Suppressor macrophage treated with lipopolysaccharide for 4 hours (primary cell): ENCODE measurements at places on chromosomes 1 and 21.
A peak's percentile ranks its signal among the peaks of the same experiment; 100 is the strongest.

GRCh38 chr1:192797891-192798290 lies 10.9 kb upstream of the RGS2 start:
- peak; percentile 40 for DNase-seq

DNA sequence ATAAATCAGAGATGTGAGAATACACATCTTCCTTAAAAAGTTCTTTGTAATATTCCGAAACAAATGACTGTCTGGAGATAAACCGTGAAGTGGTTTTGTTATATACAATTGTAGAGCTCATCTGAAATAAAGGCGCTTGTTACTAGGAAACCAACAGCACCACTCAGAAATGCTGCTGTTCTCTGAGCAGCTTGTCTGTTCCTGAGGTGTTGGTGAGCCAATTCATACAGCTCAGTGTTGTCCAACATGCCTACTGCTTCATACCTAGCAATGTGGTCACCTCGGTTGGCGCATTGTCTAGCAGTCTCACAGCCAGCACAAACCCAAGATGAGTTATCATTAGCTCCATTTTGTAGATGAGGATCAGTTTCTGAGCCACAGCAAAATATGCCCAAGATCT lies 44.4 kb downstream of the GFI1 start:
- no peak for DNase-seq

- no peak for DNase-seq
These were observed 17.3 kb downstream of the LTN1 start for GRCh38 chr21:28975397-28975796.

DNA sequence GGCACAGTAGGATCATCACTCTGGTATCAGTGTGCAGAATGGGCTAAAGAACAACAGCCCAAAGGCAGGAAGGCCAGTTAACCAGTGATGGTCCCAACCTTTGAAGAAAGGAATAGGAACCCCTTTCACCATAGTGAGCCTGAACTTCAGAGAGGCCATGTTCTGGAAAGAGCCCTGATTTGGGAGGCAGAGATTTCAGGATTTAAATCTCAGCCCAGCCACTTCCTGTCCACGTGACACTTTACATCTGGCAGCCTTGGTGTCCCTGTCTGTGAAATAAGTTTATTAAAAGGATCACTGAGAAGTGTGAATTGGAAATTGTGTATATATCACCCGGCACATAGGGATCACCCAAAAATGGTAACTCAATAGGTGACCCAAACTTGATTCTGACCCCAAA lies 13.0 kb downstream of the MATN1 start:
- no peak for DNase-seq

GRCh38 chr1:25469177-25469576 lies 38.5 kb downstream of the MACO1 start:
- DNase-seq = no peak

DNA sequence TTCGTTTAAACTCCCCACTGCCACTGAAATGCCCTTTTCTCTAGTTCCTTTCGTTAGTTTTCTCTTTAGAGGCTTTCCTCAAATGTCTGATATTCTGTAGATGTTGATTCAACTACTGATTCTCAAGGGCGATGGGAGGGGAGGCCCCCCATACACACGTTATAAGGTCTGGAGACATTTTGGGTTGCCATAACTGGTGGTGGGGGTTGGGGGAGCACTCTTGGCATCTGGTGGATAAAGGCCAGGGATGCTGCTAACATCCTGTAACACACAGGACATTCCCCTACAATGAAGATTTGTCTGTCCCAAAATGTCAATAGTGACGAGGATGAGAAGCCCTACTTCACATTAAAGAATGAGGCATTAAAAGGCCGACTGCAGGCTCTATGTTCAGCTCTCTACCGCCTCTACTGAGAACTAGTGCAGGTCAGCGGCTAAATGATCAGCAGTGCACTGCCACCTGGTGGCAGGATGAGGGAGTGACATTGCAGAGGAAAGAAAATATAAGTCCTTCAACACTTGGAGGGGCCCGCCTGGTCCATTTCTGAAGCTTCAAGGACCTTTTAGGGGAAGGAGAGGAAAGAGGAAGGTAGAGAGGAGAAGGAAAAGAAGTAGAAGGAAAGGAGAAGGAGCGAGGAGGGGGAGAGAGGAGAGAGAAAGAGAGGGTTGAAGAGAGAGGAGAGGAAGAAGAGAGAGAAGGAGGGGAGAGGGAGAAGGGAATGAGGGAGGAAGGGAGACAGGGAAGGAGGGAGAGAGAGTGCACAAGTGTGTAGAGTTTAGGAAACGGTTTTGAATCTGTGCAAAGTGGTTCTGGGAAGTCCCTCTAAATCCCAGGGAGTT lies 29.4 kb downstream of the ALG14 start:
- DNase-seq = peak; percentile 85

- DNase-seq = peak; percentile 69
These were observed 16.6 kb upstream of the IL19 start for GRCh38 chr1:206754011-206754410.

- no peak for DNase-seq
These were observed 45.1 kb downstream of the GRIK3 start for GRCh38 chr1:36989241-36989640.

DNA sequence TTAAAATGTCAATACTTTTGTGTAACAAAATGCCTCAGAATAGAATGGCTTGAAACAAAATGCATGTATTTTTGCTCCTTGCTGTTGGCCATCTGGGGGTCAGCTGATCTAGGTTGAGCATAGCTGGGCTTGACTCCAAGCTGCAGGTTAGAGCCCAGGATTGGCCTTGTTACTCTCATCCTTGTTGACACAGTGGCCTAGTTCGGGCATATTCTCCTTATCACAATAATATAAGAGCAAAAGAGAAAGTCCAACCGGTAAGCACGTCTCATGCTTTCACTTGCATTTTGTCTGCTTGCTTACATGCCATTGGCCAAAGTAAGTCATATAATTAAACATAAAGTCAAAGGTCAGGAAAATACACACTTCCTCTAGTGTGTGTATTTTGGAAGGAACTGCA lies 456.2 kb downstream of the KCNT2 start:
- peak; percentile 41 for DNase-seq

GRCh38 chr1:118396829-118397495 lies 211.9 kb upstream of the SPAG17 start:
- no peak for DNase-seq

DNA sequence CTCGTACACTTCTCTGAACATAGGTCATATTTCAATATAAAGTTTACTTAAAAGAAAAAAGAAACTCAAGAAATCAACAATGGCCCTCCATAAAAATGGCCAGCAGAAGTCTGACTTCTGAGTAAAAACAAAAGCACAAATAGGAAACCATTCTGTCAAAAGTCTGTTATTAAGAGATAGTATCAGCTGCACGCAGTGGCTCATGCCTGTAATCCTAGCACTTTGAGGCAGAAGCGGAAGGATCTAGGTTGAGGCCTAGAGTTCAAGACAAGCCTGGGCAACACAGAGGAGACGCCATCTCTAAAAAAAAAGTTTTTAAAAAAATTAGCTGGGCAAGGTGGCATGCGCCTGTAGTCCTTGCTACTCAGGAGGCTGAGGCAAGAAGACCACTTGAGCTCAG lies 67.3 kb downstream of the PUM1 start:
- DNase-seq = no peak

- DNase-seq = no peak
These were observed 7.2 kb downstream of the HLCS start for GRCh38 chr21:36959020-36959835.

DNA sequence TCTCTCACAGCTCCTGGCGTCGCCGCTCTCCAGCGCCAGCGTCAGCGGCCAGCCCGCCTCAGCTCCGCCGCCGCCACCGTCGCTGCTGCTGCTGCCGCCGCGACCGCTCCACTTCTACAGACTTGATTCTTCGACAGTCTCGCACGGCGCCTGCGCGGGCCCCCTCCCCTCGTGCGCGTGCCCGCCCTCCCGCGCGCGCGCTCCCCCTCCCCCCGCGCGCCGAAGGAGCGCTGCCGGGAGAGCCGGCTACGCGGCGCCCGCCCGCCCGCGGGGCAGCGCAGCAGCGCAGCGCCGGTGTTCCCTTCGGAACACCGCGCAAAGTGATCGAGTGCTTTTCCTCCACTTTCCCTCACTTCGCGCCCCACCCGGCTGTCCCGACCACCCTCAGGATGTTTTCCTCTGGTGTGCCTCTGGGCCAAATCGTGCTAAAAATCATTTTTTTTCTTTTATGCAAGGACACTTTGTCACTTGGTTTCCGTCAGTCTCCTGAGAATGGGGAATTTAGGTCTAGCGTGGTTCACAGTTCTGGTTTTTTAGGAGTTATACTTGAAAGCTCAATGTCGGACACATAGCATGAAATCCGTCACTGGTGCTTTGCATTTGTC lies at the start of gene IRF2BP2:
Gene IRF2BP2 (minus strand): TSS at position 118 of the 605 bp plus-strand sequence. CDS start 684 bp downstream, outside the sequence.
- peak; percentile 86 for DNase-seq

DNA sequence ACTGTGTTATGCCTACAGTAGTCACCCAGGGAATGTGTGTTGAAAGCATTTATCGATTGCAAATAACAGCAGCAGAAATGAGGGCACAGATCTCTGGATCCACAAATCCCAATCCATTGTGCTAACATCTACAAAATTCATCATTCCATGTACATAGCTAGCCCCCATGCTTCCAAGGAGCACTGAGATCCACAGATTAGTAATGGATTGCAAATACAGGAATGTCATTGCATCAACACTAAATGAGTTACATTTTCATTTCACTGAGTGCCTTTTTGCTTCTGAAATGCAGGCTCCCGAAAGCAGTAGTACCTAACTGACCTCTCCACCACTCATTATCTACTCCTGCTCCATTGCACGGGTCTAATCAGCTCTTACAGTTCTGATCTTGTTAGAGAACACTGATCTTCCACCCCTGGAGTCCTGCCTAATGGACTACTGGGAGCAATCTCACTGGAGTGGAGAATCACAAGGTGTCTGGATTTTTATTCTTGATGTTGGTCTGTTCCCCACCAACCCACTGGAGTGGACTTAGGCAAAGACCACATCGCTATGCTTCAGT lies 30.5 kb downstream of the ASTN1 start:
- no peak for DNase-seq

DNA sequence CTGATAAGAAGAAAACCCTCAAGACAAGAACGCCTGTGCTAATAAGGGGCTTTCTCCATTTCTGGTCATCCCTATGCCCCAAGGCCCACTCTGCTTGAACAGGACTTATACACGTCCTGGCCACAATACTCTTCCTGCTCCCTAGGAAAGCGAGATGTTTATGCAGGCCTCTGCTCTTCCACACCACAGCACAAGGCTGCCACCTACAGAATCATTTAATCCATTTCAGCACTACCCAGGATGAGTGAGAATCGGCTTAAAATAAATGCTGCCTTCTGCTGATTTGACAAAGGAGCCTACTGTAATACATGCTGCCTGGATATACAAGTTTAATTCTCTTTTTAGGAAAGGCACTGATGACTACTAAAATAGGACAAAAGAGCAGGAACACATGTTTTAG lies 29.4 kb downstream of the FRRS1 start:
- no peak for DNase-seq

GRCh38 chr1:20343149-20343937 lies 52.7 kb downstream of the VWA5B1 start:
- DNase-seq = no peak

DNA sequence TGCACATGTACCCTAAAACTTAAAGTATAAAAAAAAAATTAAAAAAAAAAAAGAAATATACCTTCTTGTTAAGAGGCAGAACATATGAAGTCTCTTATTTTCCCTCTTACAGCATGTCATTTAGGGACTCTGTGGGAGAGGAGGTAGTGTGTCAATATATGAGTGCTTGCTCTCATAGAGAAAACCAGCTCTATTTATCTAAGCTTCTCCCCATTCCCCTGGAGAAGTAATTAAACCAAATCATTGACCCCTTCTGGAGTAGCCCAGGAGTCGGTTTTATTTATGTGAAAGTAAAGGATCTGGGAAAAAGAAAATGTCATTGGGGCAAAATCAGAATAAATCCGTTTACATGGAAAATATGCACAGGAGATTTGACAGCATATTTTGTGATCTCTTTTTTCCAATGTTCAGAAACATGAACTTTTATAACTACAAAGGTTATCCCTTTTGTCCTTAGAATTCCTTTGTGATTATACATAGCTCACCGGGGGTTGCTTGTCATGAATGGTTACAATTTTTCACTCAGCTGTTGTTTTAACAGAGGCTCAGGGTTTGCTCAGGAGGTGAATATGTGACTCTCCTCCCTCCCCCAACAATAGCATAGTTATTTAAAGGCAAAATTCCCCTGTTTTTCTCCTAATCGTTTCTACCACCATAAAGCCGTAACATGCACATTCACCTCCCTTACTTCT lies 114.5 kb upstream of the C1orf21 start:
- no peak for DNase-seq

DNA sequence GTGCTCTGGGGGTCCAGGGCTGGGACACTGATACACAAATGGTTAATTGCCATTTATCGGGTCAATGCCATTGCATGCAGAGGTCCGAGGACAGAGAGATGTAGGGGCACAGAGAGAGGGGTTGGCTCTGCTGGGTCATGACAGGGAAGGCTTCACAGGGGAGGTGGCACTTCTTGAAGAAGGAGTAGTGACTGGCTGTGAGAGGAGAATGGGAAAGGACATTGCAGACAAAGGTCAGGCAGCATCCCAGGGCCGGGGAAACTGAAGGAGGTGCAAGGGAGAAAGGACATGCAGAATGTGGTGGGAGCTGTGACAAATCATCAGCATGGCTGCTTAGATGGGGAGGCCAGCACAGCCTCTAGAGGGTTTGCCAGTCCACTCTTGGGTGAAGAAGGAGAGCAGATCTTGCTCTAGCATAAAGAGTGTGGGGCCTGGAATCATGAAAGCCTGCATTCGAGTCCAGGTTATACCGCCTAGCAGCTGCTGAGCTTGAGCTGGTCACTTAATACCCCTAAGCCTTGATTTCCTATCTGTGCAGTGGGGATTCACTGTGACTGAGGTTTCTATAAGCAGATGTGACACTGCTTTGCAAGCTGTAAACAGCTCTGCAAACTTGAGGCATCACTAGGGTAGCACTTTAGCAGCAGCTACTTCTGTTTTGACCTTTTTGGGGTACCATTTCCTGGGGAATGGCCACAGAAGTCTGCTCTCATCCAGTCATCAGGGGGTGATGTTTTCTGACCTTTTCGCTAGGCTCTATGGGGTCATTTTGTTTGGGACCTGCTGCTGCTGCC lies 59.2 kb upstream of the EPS8L3 start:
- DNase-seq = no peak

DNA sequence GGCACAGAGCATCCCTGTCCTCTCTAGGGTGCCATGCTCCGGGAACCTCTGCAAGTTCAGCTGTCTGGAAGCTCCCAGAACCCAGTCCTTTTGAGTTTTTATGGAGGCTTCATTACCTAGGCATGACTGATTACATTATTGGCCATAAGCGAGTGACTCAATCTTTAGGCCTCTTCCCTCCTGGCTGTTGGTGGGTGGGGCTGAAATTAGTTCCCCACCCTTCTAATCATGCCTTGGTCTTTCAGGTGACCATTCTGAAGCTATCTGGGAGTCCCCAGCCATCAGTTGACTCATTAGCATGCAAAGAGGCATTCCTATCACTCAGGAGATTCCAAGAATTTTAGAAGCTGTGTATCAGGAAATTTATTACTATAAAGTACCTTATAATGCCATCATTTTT lies 46.6 kb downstream of the WLS start:
- no peak for DNase-seq
